ENCODE measurements at places on chromosomes 3 and 15. TPM values are rescaled to one million over a fixed set of nuclear protein-coding genes. Genes with fewer than 3 reads are reported as not detected.

DNA sequence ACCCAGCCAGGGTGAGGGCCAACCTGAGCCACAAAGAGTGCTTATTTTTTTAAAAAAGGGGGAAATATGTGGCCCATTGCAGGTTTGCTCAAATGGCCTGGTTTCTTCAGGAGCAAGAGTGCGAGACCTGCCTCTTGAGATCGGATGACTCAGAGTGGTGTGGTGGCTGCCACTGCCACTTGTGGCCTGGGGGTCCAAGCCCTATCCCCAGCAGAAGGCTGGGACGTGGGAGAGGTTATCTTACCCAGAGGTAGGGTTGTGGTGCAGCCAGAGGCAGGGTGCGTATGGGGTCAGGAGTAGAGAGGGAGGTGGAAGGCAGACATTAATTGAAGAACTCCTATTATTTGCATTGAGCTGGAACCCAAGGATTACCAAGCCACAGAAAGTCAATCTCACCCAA, 83.2 kb upstream of the SMAD3 start:
- H3K4me1 ChIP-seq = no peaks in the 10 kb centered on the region
- H3K27ac ChIP-seq = no peak overlapping the region
- no peaks in the 10 kb centered on the region for H3K36me3 ChIP-seq
- DNase-seq = peak; percentile 30
- no peak overlapping the region for H3K4me3 ChIP-seq

DNA sequence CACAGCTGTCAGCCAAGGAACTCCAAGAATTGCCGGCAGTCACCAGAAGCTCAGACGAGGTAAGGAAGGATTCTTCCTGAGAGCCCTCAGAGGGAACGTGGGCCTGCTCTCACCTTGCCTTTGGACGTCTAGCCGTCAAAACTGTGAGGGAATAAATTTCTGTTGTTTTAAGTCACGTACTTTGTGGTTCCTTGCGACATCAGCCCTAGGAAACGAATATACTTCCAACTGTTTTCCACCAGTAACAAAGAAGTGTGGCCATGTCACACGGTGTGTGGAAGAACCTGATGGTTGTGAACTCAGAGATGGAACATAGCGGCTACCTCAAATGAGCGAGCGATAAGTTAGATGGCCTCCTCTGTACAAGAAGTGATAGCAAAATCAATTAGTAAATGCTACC, 41.0 kb upstream of the B3GNT5 start:
- H3K27ac ChIP-seq = no peak overlapping the region
- no peaks in the 10 kb centered on the region for H3K36me3 ChIP-seq
- no peak overlapping the region for H3K4me3 ChIP-seq
- no peak for DNase-seq

GRCh38 chr15:75313116-75313845, 22.6 kb upstream of the COMMD4 start:
- no peaks in the 10 kb centered on the region for H3K27me3 ChIP-seq
- no peaks in the 10 kb centered on the region for H3K36me3 ChIP-seq
- H3K4me1 ChIP-seq = no peaks in the 10 kb centered on the region
- H3K4me3 ChIP-seq = no peak overlapping the region
- no peak overlapping the region for H3K27ac ChIP-seq

The PLA1A gene
- total RNA-seq = not detected

DNA sequence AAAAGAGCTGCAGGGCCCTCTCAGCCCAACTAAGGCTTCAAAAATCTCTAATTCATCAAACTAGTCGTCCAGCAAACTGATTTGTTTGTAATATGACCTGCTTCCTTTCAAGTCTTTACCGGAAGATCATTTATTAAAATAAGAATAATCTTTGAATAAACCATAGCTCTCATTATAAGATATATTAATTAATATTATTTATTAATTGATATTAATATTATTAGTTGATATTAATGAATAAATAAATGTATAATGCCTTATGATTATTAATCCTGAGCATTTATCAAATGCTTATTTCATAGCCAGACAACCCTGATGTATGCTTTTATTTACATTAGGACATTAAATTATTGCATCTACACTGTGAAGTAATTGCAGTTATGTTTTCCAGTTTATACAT, 550.7 kb upstream of the ALCAM start:
- H3K27ac ChIP-seq = no peak overlapping the region
- no peaks in the 10 kb centered on the region for H3K4me1 ChIP-seq
- DNase-seq = no peak
- no peaks in the 10 kb centered on the region for H3K27me3 ChIP-seq
- no peak overlapping the region for H3K4me3 ChIP-seq

- H3K27ac ChIP-seq = no peak overlapping the region
- peaks cover 28% of the 10 kb centered on the region for H3K36me3 ChIP-seq
- no peaks in the 10 kb centered on the region for H3K4me1 ChIP-seq
- no peak overlapping the region for H3K4me3 ChIP-seq
- DNase-seq = no peak
Observed at GRCh38 chr3:138684396-138684795, 75.8 kb downstream of the FAIM start.

DNA sequence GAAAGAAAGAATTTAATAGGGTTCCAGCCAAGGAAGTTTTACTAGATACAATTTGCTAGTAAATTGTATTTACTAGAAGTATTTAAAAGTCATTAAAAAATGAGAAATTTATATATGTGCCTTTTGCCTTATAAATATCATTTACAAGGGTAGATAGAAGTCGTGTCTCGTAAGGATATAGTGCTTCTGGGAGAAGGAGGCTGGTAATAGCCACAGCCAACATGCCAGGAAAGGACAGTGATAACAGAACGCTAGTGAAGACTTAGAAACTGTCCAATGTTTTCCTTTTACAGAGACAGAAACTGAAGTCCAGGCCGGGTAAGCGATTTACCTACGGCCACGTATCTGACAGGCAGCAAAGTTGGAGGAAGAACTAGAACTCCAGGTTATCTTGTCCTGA, 113.5 kb upstream of the LRRN1 start:
- H3K27me3 ChIP-seq = no peaks in the 10 kb centered on the region
- no peak overlapping the region for H3K4me3 ChIP-seq
- no peaks in the 10 kb centered on the region for H3K4me1 ChIP-seq
- no peak overlapping the region for H3K27ac ChIP-seq
- DNase-seq = no peak
- H3K36me3 ChIP-seq = no peaks in the 10 kb centered on the region

The ACTRT3 gene
- total RNA-seq = 5.9 TPM

The NDN gene
- total RNA-seq = 29.4 TPM

The BCHE gene
- 1.9 TPM for total RNA-seq

GRCh38 chr3:16824081-16824696, 60.6 kb upstream of the PLCL2 start:
- H3K27ac ChIP-seq = no peak overlapping the region
- H3K36me3 ChIP-seq = no peaks in the 10 kb centered on the region
- no peak for DNase-seq
- H3K4me1 ChIP-seq = 0 out of 2 replicates have a peak, but pooled peaks cover 2% of the 10 kb centered on the region
- no peak overlapping the region for H3K4me3 ChIP-seq
- no peaks in the 10 kb centered on the region for H3K27me3 ChIP-seq

- no peak overlapping the region for H3K27ac ChIP-seq
- DNase-seq = no peak
- no peaks in the 10 kb centered on the region for H3K27me3 ChIP-seq
- H3K4me1 ChIP-seq = no peaks in the 10 kb centered on the region
- no peaks in the 10 kb centered on the region for H3K36me3 ChIP-seq
- H3K4me3 ChIP-seq = no peak overlapping the region
Observed at GRCh38 chr15:35481064-35481463, 64.9 kb downstream of the DPH6 start.

The DISP2 gene
- 3.4 TPM for total RNA-seq

The OXTR gene
- total RNA-seq = 2.2 TPM

- no peaks in the 10 kb centered on the region for H3K36me3 ChIP-seq
- peaks cover 4% of the 10 kb centered on the region for H3K4me1 ChIP-seq
- peaks cover 15% of the 10 kb centered on the region for H3K27me3 ChIP-seq
- H3K4me3 ChIP-seq = no peak overlapping the region
- no peak overlapping the region for H3K27ac ChIP-seq
- DNase-seq = no peak
Observed at GRCh38 chr15:41887161-41887560, 6.7 kb downstream of the SPTBN5 start.

The TM2D3 gene
- total RNA-seq = 28.0 TPM

The CCRL2 gene
- total RNA-seq = not detected

GRCh38 chr3:179151474-179151873, 3.3 kb downstream of the PIK3CA start:
- no peak overlapping the region for H3K27ac ChIP-seq
- no peaks in the 10 kb centered on the region for H3K4me1 ChIP-seq
- DNase-seq = no peak
- no peak overlapping the region for H3K4me3 ChIP-seq
- no peaks in the 10 kb centered on the region for H3K27me3 ChIP-seq

GRCh38 chr15:89513284-89513683, 16.9 kb upstream of the RHCG start:
- no peak for DNase-seq
- H3K27ac ChIP-seq = no peak overlapping the region
- no peak overlapping the region for H3K4me3 ChIP-seq
- no peaks in the 10 kb centered on the region for H3K4me1 ChIP-seq
- H3K36me3 ChIP-seq = no peaks in the 10 kb centered on the region

The CEP97 gene
- total RNA-seq = 15.1 TPM
